Adrenal gland (tissue), 19 donors: ENCODE measurements at places on chromosomes 11 and 22. TPM values are rescaled to one million over a fixed set of nuclear protein-coding genes. Genes with fewer than 3 reads are reported as not detected.

The PRODH gene
- polyA plus RNA-seq, result 1.7 TPM

The C22orf23 gene
- 0.40 TPM for polyA plus RNA-seq

The PHOX2A gene
- 68.9 TPM for polyA plus RNA-seq

The OVOL1 gene
- polyA plus RNA-seq, result not detected

The ACTN3 gene
- polyA plus RNA-seq, result 0.16 TPM

The MMP13 gene
- polyA plus RNA-seq, result not detected

The TPST2 gene
- polyA plus RNA-seq, result 21.2 TPM

The TPBGL gene
- polyA plus RNA-seq, result 4.3 TPM

The MFRP gene
- not detected for polyA plus RNA-seq

The OSBP2 gene
- polyA plus RNA-seq, result 13.4 TPM

DNA sequence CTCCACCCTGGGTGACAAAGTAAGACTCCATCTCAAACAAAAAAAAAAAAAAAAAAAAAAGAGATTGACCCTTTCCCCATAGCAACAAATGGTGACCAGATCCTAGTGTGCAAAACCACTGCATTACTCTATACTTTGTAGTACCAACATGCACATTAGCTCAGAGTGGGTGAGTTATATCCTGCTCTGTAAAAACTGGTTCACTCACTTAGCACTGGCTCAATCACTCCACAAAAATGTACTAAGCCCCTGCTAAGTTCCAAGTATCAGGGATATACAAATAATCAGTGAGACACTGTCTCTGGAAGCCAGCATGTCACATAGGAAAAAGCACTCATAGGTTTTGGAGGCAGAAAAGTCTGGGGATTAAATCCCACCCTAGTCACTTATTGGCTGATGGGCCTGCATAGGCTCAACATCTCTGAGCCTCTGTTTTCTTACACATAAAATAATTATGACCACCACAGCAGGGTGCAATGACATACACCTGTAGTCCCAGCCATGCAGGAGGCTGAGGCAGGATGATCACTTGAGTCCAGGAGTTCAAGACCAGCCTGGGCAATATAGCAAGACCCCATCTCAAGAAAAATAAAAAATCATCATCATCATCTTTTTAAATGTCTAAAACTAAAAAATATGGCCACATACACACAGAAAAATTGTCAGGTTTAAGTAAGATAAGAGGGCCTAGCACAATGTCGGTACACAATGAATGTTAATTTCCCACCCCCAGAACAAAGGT, 11.9 kb downstream of the FAM168A start:
- H3K36me3 ChIP-seq, result no peaks in the 10 kb centered on the region
- no peak overlapping the region for H3K4me3 ChIP-seq
- no peaks in the 10 kb centered on the region for H3K4me1 ChIP-seq
- H3K27ac ChIP-seq, result no peak overlapping the region
- no peak for DNase-seq

GRCh38 chr11:57453543-57454177, 6.7 kb upstream of the RTN4RL2 start:
- H3K27me3 ChIP-seq, result peaks cover 5% of the 10 kb centered on the region
- no peak overlapping the region for H3K27ac ChIP-seq
- no peak overlapping the region for H3K4me3 ChIP-seq
- DNase-seq, result no peak

GRCh38 chr11:36463781-36464180, 46.3 kb downstream of the TRAF6 start:
- H3K4me1 ChIP-seq, result no peaks in the 10 kb centered on the region
- H3K27me3 ChIP-seq, result no peaks in the 10 kb centered on the region
- H3K27ac ChIP-seq, result no peak overlapping the region
- no peak for DNase-seq

GRCh38 chr11:75135651-75136050, 15.3 kb upstream of the SLCO2B1 start:
- no peaks in the 10 kb centered on the region for H3K27me3 ChIP-seq
- no peak overlapping the region for H3K4me3 ChIP-seq
- H3K27ac ChIP-seq, result no peak overlapping the region
- H3K36me3 ChIP-seq, result no peaks in the 10 kb centered on the region
- no peaks in the 10 kb centered on the region for H3K4me1 ChIP-seq
- no peak for DNase-seq

GRCh38 chr11:116581349-116581748, 191.4 kb downstream of the BUD13 start:
- H3K27me3 ChIP-seq, result peaks cover 22% of the 10 kb centered on the region
- H3K4me1 ChIP-seq, result no peaks in the 10 kb centered on the region
- no peak overlapping the region for H3K4me3 ChIP-seq
- no peaks in the 10 kb centered on the region for H3K36me3 ChIP-seq

DNA sequence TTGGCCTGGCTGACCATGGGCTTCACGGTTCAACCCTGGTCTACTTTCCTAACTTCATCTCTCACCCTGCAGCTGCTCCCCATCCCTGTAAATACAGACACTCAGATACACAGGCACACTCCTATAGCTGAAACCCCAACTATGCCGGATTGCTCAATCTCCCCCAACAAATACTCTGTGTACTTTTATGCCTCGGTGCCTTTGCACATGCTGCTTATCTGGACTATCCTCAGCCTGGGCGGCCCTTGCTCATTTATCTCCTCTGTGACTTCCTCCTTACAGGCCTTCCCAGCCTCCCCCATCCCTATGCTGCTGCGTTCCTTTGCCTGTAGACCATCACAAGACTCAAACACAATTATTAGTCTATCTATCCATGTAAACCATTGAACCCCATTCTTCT, 76.6 kb downstream of the PKNOX2 start:
- no peaks in the 10 kb centered on the region for H3K27me3 ChIP-seq
- no peaks in the 10 kb centered on the region for H3K36me3 ChIP-seq
- H3K27ac ChIP-seq, result no peak overlapping the region
- H3K4me3 ChIP-seq, result no peak overlapping the region
- DNase-seq, result no peak

DNA sequence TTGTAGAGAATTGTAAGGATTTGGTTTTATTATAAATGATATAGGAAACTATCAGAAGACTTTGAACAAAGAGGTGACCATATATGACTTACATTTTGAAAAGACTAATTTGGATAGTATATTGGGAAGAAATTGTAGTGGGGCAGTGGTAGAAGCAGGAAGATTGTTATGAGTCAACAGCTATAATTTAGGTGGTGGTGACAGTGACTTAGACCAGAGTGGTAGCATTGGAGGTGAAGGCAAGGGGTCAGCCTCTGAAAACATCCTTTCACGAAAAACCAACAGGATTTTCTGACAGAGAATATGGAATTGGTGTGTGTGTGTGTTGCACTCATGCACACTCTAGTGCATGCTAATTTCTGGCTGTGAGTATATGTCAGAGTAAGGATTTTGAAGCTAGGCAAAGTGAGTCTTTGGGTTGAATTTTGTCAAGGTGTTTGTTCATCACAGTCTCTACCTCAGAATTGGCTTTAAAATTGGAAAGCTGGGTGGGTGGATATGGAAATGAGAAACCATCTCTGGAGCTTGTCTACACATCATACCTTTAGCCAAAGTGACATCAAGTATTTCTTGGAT, 8.2 kb upstream of the HBE1 start:
- H3K27me3 ChIP-seq, result no peaks in the 10 kb centered on the region
- no peak for DNase-seq
- no peak overlapping the region for H3K27ac ChIP-seq
- H3K36me3 ChIP-seq, result no peaks in the 10 kb centered on the region
- H3K4me3 ChIP-seq, result no peak overlapping the region

- H3K4me3 ChIP-seq, result no peak overlapping the region
- no peak overlapping the region for H3K27ac ChIP-seq
- H3K27me3 ChIP-seq, result no peaks in the 10 kb centered on the region
- no peaks in the 10 kb centered on the region for H3K4me1 ChIP-seq
- DNase-seq, result no peak
- no peaks in the 10 kb centered on the region for H3K36me3 ChIP-seq
Observed at GRCh38 chr22:34903416-34903815, 162.5 kb upstream of the ISX start.

GRCh38 chr11:32549611-32550187, 33.9 kb upstream of the EIF3M start:
- H3K4me1 ChIP-seq, result no peaks in the 10 kb centered on the region
- peaks cover 4% of the 10 kb centered on the region for H3K27me3 ChIP-seq
- H3K36me3 ChIP-seq, result no peaks in the 10 kb centered on the region
- H3K4me3 ChIP-seq, result no peak overlapping the region

DNA sequence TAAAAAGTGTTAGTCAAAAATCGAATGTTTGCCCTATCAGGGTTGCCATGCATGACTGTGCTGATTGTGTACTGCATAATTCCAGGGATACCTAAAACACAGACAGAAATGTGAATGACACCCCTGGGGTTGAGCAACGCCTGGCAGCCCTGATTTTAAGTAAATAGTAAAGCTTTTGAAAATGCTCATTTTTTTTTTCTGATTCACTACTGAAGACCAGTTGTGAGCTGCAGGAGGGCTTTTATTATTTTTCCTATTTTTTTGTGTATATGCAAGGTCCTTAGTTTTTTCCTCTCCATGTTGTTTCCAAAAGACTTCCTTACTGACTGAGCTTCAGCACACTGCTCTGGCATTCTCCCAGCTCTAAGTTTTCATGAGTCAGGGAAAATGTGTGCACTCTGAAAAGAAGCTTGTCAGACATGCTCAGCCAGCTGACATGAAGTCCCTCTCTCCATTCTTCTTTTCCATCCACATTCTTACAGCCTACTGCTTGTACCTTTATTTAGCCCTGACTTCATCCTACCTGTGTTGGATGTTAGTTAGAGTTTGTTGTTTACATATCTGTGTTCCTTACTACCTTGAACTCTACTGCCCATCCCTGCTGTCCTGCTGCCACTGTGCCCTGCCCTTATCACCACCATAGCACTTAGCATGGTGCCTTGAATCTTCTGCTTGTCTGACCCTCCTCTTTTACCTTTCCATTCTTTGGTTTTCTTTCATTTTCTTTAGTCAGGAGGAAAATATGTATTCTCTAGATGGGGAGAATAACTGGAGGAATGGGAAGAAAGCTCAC, 79.5 kb downstream of the HORMAD2 start:
- peak; percentile 21 for DNase-seq
- H3K4me3 ChIP-seq, result no peak overlapping the region
- H3K27ac ChIP-seq, result no peak overlapping the region
- H3K27me3 ChIP-seq, result no peaks in the 10 kb centered on the region
- no peaks in the 10 kb centered on the region for H3K4me1 ChIP-seq

- H3K36me3 ChIP-seq, result no peaks in the 10 kb centered on the region
- no peaks in the 10 kb centered on the region for H3K4me1 ChIP-seq
- no peak for DNase-seq
- no peaks in the 10 kb centered on the region for H3K27me3 ChIP-seq
- no peak overlapping the region for H3K4me3 ChIP-seq
Observed at GRCh38 chr11:118286545-118286944, 18.0 kb upstream of the CD3E start.

DNA sequence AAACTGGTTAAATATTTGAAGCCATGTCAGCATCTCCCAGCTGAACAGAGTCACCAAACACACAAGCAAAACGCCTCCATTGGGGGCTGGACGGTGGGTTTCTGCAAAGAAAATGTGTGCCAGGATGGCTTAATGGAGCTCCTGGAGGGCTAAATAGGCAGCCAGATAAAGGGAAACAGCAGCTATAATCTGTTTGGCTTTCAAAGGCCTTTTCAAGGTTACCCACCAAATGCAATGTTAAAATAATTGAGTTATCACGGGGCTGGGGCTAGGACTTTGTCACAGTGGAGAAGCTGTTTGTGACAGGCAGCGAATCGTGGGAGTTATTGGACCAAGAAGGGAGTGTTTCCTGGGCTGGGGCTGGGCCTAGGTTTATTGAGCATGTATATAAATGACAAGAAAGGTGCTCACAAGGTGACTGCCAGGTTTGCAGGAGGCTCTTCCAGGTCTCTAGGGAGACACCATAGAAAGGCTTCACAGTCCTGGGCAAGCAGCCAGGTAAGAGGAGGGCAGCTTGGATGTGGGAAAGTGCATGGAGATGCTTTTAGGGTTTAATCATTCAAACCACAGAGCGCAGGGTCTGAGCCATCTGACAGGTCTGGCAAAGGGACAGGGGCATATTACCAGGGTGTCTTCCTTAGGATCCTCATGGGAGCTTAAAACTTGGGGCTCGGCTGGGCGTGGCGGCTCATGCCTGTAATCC, 28.3 kb downstream of the GRIK4 start:
- no peaks in the 10 kb centered on the region for H3K27me3 ChIP-seq
- H3K27ac ChIP-seq, result no peak overlapping the region
- H3K4me3 ChIP-seq, result no peak overlapping the region
- H3K4me1 ChIP-seq, result peaks cover 15% of the 10 kb centered on the region
- no peaks in the 10 kb centered on the region for H3K36me3 ChIP-seq

DNA sequence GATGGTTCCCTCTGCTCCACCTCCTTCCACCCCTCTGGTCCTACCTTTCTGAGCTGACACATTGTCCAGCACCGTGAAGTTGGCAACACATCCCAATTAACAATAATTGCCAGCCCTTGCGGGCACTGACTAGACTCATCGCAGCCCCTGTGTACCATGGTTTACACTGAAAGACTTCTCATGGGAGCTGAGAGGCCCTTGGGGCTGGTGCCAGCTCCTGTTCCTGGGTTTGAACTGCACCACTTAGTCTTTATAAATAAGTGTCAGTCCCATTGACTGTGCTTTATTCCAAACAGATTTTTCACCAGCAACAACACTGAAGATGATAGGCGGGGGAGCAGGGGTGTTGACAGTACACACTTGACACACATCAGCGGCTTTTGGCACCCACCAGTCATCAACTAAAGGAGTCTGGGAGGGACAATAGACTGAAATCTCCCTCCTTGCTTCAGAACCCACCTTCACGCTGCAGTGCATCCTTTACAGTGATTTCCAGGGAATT, 447.3 kb downstream of the NTM start:
- H3K27me3 ChIP-seq, result no peaks in the 10 kb centered on the region
- no peak overlapping the region for H3K4me3 ChIP-seq
- DNase-seq, result no peak
- no peaks in the 10 kb centered on the region for H3K4me1 ChIP-seq

GRCh38 chr11:16096336-16096735, 260.0 kb downstream of the SOX6 start:
- H3K27ac ChIP-seq, result no peak overlapping the region
- no peak for DNase-seq
- no peak overlapping the region for H3K4me3 ChIP-seq
- no peaks in the 10 kb centered on the region for H3K27me3 ChIP-seq
- no peaks in the 10 kb centered on the region for H3K4me1 ChIP-seq

- no peaks in the 10 kb centered on the region for H3K36me3 ChIP-seq
- H3K4me1 ChIP-seq, result no peaks in the 10 kb centered on the region
- no peak overlapping the region for H3K27ac ChIP-seq
- H3K27me3 ChIP-seq, result peaks cover 4% of the 10 kb centered on the region
- no peak for DNase-seq
Observed at GRCh38 chr11:122637541-122637940, 18.0 kb upstream of the UBASH3B start.
